ENCODE measurements at places on chromosomes 1 and 21. TPM values are rescaled to one million over a fixed set of nuclear protein-coding genes. Genes with fewer than 3 reads are reported as not detected.

DNA sequence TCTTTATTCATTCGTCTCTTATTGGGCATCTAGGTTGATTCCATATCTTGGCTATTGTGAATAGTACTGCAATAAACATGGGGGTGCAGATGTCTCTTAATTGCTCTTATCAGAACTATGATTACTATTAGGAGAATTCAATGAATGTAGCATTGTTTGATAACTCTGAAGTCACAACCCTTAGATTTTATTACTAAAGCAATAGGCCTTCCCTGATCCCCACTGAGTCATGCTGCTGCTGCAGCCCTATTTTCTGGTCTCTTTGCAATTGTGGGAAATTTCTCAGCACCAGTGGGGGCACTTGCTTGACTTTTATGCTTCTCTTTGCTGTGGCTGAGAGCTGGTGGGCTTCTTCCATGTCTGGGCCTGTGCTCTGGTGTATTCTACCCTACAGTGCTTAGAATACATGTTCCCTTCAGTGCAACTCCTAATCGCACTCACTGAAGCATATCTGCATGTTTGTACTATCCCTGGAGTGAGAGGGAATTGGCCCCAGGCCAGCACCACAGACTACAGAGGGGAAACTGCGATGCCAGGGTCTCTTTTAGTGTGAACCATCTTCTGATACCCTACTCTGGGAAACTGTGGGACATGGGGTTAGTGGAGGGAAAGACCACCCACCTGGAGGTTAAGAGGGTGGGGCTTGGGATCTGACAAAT, 52.2 kb upstream of the ROR1 start:
- DNase-seq = no peak

GRCh38 chr1:182565537-182565936, 23.5 kb downstream of the RNASEL start:
- DNase-seq = no peak

DNA sequence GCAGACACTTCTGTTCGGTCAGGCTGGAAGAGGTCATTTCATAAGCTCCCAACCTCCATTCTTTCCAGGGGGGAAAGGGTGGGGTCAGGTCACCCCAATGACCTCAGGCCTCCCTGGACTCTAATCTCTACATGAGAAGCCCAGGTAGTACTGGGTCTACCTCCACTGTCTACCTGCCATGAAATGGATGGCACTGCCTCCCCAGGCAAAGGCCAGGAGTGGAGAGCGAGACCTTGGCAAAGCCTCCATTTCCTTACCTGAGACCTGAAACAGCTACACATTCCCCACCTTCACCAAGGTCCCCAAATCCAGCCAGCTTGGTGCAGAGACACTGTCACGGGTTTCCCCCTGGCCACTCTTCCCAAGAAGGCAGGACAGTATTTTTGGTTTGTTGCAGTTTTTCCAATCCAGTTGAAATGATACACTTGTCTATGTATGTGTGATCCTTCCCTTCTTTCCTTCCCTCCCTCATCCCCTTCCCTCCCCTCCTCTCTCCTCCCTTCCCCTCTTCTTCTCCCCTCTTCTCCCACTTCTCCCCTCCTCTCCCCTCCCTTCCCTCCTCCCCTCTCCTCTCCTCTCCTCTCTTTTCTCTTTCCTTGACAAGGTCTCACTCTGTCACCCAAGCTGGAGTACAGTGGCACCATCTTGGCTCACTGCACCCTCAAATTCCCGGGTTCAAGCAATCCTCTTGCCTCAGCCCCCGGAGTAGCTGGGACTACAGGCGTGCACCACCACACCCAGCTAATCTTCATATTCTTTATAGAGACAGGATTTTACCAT, 16.1 kb downstream of the BTG2 start:
- DNase-seq = no peak

DNA sequence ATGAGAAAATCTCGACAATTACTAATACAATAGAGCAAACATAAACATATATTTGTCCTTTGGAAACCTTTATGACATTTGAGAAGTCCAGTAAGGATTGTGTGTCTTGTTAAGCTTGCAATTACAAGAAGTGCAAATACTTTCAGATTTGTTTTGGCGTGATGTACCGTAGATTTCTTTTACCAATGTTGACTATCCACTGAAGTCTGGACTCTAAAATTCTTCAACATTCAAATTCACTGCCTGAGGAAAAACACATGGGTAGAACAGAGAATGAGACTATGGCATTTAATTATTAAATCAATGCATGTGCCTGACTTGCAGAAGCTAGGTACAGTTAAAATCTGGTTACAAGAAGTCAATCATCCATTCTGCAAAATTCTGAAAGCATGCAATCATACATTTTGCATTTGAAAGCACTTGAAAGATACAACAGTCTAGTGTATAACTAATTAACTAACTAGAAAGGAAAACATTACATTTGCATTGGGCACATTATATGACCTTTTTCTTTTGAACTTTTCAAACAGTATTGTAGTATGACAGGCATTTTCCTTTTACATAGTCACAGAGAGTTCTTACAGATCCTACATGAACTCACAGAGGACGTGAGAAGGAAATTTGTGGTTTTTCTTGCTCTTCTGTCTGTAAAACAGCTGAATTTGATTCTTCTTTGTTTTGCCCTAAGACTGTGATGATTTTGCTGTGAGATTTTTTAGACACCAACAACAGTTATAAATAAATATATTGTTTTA, 511.1 kb upstream of the ADGRL4 start:
- DNase-seq = no peak

- DNase-seq = peak; percentile 12
These were observed 738 bp downstream of the GNPAT start for GRCh38 chr1:231241750-231242149.

DNA sequence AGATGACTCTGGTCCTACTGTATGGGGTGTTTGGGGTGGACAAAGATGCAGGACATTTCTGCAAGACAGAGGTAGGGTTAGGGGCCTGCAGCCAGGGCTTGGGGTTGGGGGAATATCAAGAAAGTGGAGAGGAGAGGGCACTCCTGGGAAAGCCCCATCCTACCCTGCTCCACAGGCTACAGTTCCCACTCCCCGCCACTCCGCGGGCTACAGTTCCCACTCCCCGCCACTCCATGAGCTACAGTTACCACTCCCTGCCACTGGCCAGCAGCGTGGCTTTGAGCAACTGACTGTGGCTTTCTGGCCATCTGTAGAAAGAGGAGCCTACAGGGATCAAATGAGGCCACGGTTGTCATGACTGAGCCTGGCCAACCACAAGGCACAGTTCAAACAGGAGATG, 93.8 kb upstream of the GRIK3 start:
- no peak for DNase-seq

PGLYRP4 gene
- not detected for total RNA-seq

C4BPB gene
- not detected for total RNA-seq

AGO3 gene
- 6.8 TPM for total RNA-seq

EPHA2 gene
- total RNA-seq = 112 TPM

S100A8 gene
- total RNA-seq = not detected

BNIPL gene
- 0.13 TPM for total RNA-seq

TPTE gene
- total RNA-seq = not detected

SLFNL1 gene
- total RNA-seq = 0.25 TPM

Measured in dermis microvascular lymphatic vessel endothelial cell (primary cell).